ENCODE measurements at places on chromosomes 6 and 20.

DNA sequence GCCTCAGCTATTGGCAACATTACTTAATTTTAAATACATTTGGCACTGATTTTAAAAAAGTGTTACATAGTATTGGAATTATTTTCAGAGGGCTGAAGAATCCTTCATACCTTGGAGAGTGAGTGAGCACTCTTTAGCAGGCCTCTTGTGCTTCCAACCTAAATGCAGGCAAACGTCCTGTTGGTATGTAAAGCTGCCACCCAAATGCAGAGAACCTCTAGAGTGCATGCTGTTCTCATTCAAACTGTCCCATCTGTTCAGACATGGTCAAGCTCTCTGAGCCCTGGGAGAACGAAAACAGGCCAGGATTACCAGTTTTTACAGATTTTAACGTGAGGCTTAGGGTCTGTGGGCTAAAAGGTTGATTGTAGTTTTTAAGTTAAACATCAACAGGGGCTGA lies 378.0 kb upstream of the FLRT3 start:
- no peak for DNase-seq

- no peak for DNase-seq
These were observed 35.7 kb upstream of the OVOL2 start for GRCh38 chr20:18093388-18093787.

GRCh38 chr6:78199044-78199443 lies 546.2 kb downstream of the MEI4 start:
- no peak for DNase-seq

DNA sequence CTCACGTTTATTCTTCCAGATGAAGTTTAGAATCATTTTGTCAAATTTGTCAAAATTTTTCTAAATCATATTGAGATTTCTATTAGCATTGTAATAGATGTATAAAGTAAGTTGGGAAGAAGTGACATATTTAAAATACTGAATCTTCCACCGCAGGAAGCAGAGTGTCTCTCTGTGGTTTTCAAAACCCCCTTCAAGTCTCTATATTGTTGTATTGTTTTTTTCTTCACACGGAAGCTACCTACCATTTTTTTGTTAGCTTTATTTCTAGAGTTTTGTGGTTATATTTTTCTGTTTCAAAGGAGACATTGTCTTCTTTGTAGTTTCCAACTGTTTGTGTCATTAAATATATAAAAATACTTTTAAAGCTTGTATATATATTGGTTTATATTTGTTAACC lies 188.6 kb downstream of the ZDHHC14 start:
- DNase-seq, result no peak

GRCh38 chr6:76631622-76632021 lies 559.2 kb upstream of the IMPG1 start:
- no peak for DNase-seq

- DNase-seq, result no peak
These were observed 405.8 kb upstream of the SASH1 start for GRCh38 chr6:147936703-147937470.

DNA sequence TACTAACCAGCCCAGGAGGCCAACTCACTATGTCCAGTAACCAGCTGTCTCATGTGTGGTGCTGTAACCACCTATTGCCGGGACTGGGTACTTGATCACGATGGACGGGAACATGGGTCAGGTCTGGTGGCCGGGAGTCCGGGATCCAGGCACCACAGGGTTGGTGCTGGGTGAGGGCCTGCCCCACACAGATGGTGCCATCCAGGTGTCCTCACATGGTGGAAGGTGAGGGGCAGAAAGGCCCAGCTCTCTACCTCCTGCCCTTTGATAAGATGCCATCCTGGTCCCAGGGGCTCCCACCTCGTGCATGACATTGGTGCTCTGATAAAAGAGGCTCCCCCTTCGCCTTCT lies 116.3 kb downstream of the TAF4 start:
- no peak for DNase-seq

DNA sequence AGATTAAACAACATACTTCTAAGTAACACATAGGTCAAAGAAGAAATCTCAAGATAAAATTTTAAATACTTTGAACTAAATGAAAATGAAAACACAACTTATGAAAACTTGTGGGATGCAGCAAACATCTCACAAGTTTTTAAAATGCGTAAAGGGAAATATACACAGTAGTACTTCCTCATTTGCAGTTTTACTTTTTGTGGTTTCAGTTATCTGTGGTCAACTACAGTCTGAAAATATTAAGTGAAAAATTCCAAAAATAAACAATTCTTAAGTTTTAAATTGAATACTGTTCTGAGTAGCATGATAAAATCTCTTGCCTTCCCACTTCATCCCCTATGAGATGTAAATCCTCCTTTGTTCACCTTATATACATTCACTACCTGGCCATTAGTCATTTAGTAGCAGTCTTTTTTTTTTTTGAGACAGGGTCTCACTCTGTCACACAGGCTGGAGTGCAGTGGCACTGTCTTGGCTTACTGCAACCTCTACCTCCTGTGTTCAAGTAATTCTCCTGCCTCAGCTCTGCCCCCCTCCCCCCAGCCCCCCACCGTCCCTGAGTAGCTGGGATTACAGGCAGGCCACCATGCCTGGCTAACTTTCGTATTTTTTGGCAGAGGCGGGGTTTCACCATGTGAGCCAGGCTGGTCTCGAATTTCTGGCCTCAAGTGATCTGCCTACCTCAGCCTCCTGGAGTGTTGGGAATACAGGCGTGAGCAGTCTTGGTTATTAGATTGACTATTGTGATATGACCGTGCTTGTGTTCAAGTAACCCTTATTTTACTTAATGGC lies 154.6 kb upstream of the AHI1 start:
- DNase-seq, result no peak

DNA sequence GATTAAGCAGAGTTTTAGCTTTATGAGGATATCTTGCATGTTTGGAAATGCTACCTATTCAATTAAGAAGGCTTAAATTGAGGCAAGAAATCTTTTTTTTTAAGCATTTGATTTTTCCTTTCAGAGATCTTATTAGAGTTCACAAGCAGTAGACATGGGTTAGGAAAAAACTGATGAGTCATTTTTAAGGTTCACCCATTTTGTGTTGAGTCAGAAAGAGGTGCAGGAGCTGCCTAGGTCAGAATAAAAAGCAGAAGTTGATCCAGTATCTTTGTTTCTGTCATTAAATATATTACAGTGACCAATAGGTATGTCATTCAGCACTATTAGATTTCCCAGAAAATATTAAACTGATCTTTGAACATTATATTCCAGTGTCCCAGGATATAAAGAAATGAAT lies 306.8 kb downstream of the LMBRD1 start:
- DNase-seq, result no peak

GRCh38 chr20:13786143-13786828 lies 1.5 kb downstream of the NDUFAF5 start:
- no peak for DNase-seq

- DNase-seq, result no peak
These were observed 1065.5 kb downstream of the GRIK2 start for GRCh38 chr6:102458990-102459389.

DNA sequence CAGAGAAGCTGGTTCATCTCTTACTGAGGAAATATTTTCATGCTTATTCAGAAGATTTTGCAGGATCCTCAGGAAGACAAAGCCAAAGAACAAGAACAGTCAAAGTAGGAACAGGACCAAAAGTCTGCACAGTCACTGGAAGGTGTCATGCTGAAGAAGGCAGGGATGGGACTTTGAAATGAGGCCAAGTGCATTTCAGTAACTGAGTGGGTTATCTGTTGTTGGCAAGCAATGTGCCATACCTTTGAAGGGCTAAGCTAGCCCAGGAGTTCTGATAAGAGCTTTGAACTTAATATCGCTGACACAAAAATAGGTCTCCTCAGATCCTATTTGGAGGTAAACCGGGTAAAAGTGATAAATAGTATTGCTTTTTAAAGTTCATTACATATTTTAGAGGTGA lies 31.5 kb downstream of the SLC16A10 start:
- no peak for DNase-seq

- no peak for DNase-seq
These were observed 232.5 kb downstream of the PTPRT start for GRCh38 chr20:42957018-42957703.

DNA sequence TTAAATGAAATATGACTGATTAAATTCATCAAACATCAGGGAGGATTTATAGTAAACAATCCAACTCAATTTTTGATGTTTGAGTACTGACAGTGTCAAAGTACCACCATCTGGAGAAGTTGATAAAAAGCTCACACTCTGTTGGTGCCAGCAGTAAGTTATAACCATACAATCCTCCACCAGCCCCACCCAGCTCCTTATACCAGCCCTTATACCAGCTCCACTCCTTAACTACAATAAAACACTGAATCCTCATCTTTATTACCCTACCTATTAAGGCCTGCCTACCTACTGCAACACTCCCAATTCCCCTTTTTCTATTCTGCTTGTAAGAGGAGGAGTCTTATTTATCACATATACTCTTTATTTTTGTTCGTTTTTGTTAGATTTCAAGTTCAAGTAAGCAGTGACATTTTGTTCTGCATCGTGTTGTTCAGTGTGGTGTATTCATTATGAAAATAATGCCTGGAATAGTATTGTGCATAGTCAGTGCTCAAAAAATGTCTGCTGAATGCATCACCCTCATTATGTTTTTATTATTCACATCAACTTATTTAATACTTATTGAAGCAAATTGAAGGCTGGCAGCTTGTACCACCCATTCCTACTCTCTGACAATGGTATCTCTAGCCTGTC lies 954.7 kb upstream of the ADGRB3 start:
- no peak for DNase-seq

- DNase-seq, result no peak
These were observed 218.8 kb upstream of the MMS22L start for GRCh38 chr6:97501853-97502252.

DNA sequence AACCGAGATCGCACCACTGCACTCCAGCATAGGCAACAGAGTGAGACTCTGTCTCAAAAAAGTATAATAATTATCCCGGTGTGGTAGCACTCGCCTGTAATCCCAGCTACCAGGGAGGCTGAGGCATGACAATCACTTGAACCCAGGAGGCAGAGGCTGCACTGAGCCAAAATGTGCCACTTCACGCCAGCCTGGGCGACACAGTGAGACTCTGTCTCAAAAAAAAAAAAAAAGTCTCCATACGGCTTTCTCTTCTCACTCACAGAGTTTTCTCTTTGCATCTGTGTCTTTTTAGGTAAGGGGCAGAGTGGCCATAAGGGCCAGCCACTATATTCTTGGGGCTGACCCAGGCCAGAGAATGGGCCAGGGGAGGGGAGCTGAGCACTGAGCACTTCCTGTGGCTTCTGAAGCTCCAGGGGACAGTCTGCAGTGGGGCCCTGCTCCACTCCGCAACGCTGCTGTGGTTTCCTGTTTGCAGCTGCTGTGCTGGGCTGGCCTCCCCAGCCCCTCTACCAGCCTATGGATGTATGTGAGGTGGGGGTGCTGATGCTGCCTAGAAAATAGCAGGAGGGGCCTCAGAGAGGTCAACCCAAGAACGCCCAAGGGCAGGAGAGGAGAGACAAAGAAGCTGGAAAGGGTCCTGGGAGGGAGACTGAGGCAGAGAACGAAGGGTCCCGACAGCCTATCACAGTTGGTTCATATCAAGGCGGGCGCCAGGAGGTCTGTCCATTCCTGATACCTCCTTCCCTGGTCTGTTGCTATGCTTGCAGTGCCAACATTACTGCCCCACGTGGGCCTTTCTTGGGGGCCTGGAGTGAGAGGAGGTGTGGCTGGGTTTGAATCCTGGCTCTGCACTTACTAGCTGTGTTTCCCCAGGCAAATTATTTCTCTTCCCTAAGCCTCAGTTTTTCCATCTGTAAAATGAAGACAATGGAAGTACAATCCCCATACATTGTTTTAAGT lies 16.0 kb downstream of the SLA2 start:
- peak; percentile 23 for DNase-seq

GRCh38 chr20:63597651-63598478 lies 23.8 kb upstream of the HELZ2 start:
- DNase-seq, result no peak

GRCh38 chr20:5781798-5782750 lies 31.9 kb downstream of the SHLD1 start:
- DNase-seq, result no peak

GRCh38 chr6:157494132-157494710 lies 113.2 kb downstream of the ZDHHC14 start:
- no peak for DNase-seq

DNA sequence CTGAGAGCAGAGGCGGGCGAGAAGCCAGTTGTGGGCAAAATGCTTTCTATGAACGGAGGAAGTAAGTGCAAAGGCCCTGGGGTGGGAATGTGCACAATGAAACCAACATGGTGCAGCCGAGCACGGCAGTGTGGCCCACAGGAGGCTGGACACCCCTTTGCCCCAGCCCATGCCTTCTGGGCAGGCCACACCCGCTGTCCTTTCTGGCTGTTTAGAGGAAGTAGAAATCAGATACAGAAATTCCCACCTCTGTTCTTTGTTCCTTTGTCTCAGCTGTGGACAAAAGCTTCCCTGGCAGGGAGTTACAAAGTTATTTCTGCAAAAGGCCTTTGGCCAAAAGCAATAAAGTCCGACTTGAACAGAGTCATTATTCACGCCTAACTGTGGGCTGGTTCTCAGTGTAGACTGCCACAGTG lies 11.9 kb downstream of the SULF2 start:
- no peak for DNase-seq

DNA sequence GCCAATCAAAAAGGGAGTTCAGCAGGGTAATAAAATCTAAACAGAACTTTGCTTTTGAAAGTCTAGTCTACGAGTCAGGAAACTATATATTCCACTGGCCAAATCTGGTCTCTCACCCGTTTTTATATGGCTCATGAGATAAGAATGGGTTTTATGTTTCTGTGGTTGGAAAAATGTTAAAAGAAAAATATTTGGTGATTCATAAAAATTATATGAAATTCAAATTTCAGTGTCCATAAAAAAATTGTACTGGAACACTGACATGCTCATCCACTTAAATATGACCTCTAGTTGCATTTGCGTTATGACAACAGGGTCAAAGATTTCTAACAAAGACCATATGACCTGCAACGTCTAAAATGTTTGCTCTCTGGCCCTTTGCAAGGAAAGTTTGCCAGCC lies 22.3 kb upstream of the LAMP5 start:
- DNase-seq, result no peak

DNA sequence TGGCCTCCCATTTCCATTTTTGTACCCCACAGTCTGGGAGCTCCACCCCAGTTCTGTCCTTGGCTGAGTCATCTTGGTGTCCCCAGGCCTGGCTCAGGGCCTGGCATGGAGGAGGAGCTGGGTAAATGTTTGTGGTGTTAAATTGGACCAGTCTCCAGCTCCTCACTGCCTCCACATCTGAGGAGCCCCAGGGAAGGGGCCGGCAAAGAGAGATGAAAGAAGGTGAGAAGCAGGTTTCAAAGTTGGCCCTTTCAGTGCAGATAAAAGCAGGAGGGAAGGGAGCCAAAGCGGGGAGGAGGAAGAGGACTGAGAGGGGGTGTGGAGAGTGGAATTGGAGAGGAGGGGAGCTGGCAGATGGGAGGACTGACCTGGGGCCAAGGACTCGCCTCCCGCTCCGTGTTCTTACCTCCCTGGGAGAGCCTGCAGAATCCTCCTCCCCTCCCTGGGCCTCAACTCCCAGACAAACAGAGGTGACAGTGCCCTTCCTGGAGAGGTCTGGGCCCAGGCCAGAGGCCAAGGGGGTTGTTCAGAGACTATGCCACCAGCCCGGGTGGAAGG lies 89.0 kb downstream of the CD40 start:
- no peak for DNase-seq

- no peak for DNase-seq
These were observed 125.0 kb downstream of the NFATC2 start for GRCh38 chr20:51417250-51418136.
